ENCODE measurements at places on chromosomes 12 and 14. TPM values are rescaled to one million over a fixed set of nuclear protein-coding genes. Genes with fewer than 3 reads are reported as not detected.

The KRT83 gene
- total RNA-seq: not detected

The GDF11 gene
- 2.8 TPM for total RNA-seq

The FGD4 gene
- total RNA-seq: 64.6 TPM

- DNase-seq: peak; percentile 50
These were observed 2.7 kb downstream of the TGFB3 start for GRCh38 chr14:75979071-75979571.

GRCh38 chr12:32183650-32184049 lies 77.0 kb downstream of the BICD1 start:
- no peak for DNase-seq

DNA sequence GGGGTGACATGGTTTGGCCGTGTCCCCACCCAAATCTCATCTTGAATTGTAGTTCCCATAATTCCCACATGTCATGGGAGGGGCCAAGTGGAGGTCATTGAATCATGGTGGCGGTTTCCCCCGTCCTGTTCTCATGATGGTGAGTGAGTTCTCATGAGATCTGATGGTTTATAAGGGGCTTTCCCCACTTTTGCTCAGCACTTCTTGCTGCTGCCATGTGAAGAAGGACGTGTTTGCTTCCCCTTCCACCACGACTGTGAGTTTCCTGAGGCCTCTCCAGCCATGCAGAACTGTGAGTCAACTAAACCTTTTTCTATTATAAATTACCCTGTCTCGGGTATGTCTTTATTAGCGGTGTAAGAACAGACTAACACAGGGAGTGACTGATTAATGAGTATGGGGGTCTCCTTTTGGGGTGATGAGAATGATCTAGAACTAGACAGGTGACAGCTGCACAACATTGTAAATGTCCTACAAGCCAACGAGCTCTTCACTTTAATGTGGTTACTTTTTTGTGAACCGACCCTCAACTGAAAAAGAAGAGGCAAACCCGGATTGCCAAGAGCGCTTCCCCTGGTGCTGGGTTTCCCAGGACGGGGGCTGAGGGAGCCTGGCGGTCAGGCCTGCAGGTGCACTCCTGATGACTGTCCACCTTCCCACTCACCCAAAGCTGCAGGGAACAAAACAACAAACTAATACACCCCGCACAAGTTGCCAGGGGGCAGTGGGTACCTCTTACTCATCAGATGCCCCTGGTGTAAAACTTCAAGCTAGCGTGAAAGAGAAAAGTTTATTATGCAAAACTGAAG lies 90.1 kb downstream of the NCOR2 start:
- no peak for DNase-seq

DNA sequence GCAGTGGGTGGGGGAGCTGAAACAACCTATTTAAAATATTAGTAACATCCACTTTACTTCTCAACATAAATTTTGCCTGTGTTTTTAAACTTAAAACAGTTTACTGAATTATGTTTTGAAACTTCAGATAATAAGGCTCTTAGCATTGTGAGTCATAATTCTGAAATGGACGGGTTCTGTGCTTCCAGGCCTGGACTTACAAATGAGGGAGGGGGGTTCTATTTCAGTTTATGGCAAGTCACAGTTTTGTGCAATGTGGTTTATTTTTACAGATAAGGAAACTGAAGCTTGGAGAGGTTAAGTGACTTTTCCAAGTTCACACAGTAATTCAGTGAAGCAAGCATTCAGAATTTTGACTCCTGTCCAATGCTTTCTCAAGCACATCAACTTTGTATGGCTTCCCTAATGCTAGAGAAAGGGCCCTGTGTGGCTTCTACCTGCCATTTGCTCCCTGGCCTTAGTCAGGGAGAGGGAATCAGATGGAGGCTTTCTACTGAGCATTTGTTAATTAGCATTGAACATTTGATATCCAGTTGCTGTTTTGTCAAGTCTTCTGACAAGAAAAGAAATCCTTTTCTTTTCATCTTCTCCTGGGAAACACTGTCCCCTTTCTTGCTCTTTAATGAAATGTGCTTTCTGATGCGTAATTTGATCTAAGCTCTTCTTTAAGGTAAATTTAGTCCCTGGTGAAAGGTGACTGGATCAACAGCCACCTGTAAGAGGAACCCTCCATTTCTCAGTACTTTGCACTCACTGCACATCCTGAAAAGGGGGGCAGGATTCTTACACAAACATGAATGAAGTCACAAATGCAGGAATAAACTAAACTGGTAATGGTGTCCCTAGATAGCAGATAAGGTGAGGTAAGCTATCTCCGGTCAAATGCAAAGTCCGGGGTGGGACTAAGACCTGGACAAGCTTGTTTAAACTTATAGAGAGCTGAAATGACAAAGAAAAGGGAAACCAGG lies 2.5 kb upstream of the SALL2 start:
- DNase-seq: no peak

GRCh38 chr14:67963960-67964812 lies 144.6 kb downstream of the RAD51B start:
- DNase-seq: peak; percentile 94

- no peak for DNase-seq
These were observed 17.5 kb downstream of the YBX3 start for GRCh38 chr12:10705655-10706054.

DNA sequence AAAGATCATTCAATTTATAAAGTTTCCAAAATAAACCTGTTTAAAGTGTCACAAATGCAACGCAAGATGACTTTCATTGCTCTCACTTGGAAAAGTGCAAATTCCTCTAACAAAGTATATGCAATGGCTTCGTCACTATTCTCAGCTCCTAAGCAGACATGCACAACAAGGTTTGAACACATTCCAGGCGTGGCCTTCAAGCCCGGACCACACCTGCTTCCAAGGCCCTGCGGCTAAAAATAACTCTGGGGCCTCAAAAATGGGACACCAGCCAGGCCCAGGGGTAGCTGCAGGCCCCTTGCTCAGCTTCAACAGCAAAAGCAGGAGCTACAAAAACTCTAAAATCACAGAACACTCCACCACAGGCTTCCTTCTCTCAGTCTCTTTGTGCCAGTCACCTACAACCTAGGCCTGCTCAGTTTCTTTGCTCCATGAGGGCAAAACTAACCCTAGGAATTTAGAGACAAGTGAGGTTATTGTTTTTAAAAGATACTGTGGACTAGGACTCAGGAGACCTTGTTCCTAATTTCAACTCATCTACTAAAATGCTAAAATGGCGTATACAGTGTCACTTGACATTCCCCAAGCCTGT lies 29.3 kb downstream of the DUSP16 start:
- DNase-seq: peak; percentile 61

Data from lung (tissue), 17 donors.